Activated CD4-positive, alpha-beta T cell treated with anti-CD3 and anti-CD28 coated beads, Interleukin-2, amount 10 ng/mL, durations not matched to agents 7 days and 5 days (primary cell): ENCODE measurements at places on chromosomes 4 and X. TPM values are rescaled to one million over a fixed set of nuclear protein-coding genes. Genes with fewer than 3 reads are reported as not detected.

The SPIN3 gene
- 10.1 TPM for total RNA-seq

The VCX3B gene
- not detected for total RNA-seq

The FGF5 gene
- not detected for total RNA-seq

The NPY2R gene
- total RNA-seq, result not detected
